ENCODE measurements at places on chromosomes 13 and 19. TPM values are rescaled to one million over a fixed set of nuclear protein-coding genes. Genes with fewer than 3 reads are reported as not detected.

DNA sequence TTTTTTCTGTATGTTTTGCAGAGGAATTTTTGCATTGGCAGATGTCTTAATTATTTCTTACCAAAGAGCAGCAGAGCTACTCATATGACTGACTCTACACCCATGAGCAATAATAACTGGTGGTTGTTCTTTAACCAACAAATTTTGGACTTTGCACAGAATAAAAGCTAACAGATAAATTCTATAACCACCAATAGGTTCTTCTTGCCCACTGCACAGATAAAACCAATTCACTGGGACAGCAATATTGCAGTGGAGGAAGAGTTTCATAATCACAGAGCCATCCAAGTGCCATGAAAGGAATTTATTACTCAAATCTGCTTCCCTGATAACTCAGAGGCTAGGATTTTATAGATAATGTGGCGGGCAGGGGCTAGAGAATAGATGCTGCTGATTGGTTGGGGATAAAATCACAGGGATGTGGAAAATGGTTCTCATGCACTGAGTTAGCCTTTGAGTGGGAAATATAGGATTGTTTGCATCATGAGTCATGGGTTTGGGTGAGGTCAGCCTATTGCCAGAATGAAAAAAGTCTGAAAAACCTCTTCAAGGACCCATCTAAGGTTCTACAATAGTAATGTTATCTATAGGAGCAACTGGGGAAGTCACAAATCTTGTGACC is 104.3 kb upstream of the PCDH17 start:
- H3K36me3 ChIP-seq, result no peaks in the 10 kb centered on the region
- no peak for DNase-seq
- H3K4me1 ChIP-seq, result no peaks in the 10 kb centered on the region
- no peak overlapping the region for H3K27ac ChIP-seq

GRCh38 chr19:43638214-43638994 is 1.2 kb downstream of the CADM4 start:
- no peak overlapping the region for H3K27ac ChIP-seq
- no peak for DNase-seq
- H3K4me1 ChIP-seq, result no peaks in the 10 kb centered on the region
- no peaks in the 10 kb centered on the region for H3K36me3 ChIP-seq
- peak overlapping the region; percentile 59 for H3K4me3 ChIP-seq

GRCh38 chr19:45340232-45340898 is at the start of gene KLC3:
Gene KLC3 (plus strand): TSS chr19:45340750. CDS start chr19:45345542, 4,792 bp downstream.
- H3K4me1 ChIP-seq, result no peaks in the 10 kb centered on the region
- no peak within 1 kb of the TSS for H3K27ac ChIP-seq
- peaks cover 29% of the 10 kb centered on the region for H3K27me3 ChIP-seq
- no peaks in the 10 kb centered on the region for H3K36me3 ChIP-seq

DNA sequence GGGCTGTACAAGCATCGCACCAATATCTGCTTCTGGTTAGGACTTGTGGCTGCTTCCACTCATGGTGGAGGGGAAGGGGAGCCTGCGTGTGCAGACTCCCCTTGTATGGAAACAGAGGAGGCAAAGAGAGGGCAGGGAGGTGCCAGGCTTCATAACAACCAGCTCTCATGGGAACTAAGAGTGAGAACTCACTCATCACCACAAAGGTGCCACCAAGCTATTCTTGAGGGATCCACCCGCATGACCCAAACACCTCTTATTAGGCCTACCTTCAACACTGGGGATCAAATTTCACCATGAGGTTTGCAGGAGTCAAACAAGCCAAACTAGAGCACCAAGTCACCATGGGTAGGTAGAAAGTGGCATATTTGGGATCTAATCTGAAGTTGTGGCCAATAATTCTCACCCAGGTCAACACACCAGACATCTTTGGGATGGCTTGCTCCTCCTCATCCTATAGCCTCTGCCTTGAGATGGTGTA is 46.4 kb downstream of the RUBCNL start:
- H3K27me3 ChIP-seq, result no peaks in the 10 kb centered on the region
- no peaks in the 10 kb centered on the region for H3K36me3 ChIP-seq
- no peaks in the 10 kb centered on the region for H3K4me1 ChIP-seq
- no peak for DNase-seq

GRCh38 chr13:38024431-38024830 is 154.9 kb upstream of the TRPC4 start:
- no peaks in the 10 kb centered on the region for H3K4me1 ChIP-seq
- H3K36me3 ChIP-seq, result no peaks in the 10 kb centered on the region
- H3K27ac ChIP-seq, result no peak overlapping the region

DNA sequence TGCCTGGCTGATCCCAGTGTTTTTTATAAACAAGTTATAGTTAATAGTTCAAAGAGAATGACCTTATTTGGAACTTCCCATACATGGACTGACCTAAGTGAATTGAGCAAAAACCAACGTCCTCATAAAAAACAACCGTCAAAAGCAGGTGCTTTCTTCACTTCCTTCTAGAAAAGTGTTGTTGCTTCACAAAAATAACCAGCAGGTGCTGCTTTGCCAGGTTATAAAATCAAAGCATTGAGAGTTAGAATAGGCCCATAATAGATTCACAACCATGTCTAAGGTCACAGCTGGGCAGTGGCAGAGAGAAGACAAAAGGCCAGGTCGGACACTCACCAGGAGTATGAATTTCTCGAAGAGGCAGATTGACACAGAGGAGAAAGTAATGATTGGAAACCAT is 9.5 kb downstream of the RUBCNL start:
- H3K4me3 ChIP-seq, result no peak overlapping the region
- H3K27me3 ChIP-seq, result no peaks in the 10 kb centered on the region
- H3K27ac ChIP-seq, result no peak overlapping the region
- no peaks in the 10 kb centered on the region for H3K36me3 ChIP-seq
- DNase-seq, result no peak

DNA sequence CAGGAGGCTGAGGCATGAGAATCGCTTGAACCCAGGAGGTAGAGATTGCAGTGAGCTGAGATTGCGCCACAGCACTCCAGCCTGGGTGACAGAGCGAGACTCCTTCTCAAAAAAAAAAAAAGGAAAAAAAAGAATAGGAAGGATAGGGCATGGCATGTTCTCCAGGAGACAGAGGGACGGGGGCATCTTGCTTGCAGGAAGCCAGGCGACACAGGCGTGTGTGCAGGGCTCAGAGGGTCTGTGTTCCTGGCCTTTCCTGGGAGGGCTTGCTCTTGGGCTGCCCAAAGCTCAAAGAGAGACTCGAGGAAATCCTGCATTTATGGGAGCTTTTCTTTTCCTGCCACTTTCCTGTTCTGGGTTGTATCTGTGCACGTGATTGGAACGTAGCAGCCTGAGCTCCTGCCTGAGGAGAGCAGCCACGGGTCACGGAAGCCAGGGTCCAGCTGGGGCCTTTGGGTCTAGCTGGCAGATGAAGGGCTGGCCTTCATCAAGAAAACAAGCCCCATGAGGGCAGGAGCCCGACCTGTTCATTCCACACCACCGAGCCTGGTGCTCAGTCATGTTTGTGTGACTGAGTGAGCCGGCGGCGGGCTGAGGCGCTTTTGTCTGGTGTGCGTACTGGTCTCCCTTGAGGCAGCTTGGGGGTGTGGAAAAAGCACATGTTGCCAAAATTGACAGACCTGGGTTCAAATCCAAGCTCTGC is 44.5 kb downstream of the CAPN12 start:
- no peak overlapping the region for H3K4me3 ChIP-seq
- peaks cover 39% of the 10 kb centered on the region for H3K4me1 ChIP-seq
- peak overlapping the region; percentile 36 for H3K27ac ChIP-seq
- H3K36me3 ChIP-seq, result peaks cover 59% of the 10 kb centered on the region

DNA sequence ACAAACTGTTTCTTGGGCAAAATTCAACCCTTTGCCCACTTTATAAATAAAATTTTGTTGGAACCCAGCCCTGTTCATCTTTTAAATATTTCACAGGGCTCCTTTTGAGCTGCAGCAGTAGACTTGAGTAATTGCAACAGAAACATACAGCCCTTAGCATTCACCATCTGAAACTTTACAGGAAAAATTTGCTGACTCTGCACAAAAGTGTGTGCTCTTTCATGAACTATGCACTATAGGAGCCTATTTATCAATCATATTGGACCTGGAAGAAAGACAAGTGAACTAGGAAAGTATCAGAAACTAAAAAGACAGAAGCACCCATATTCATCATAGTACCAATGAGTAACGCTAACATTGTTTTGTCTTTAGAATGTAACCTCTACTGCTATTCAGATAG is 406.9 kb upstream of the SLC10A2 start:
- no peaks in the 10 kb centered on the region for H3K4me1 ChIP-seq
- no peak overlapping the region for H3K27ac ChIP-seq
- H3K27me3 ChIP-seq, result no peaks in the 10 kb centered on the region
- no peak for DNase-seq
- no peak overlapping the region for H3K4me3 ChIP-seq

DNA sequence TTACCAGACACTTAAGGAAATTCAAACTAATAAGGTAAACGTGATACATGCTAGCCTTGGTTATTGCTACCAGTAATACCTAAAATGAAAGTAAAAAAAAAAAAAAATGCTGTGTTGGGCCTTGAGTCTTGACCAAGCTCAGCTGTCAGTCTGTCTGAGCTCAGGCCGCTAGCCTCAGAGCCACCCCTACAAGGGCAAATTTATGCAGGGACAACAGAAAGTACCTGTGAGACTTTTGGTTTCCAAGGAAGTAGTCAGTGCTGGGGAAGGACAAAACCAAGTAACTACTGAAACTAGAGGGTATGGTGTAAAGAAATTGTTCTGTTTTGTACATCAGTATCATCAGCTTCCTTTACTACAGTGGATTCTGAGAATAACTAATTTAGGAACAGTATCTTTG is 134.3 kb upstream of the SLITRK5 start:
- no peaks in the 10 kb centered on the region for H3K27me3 ChIP-seq
- no peaks in the 10 kb centered on the region for H3K36me3 ChIP-seq
- no peak overlapping the region for H3K4me3 ChIP-seq
- no peaks in the 10 kb centered on the region for H3K4me1 ChIP-seq
- DNase-seq, result no peak
- H3K27ac ChIP-seq, result no peak overlapping the region

GRCh38 chr13:32445461-32445860 is 17.5 kb upstream of the N4BP2L1 start:
- no peaks in the 10 kb centered on the region for H3K27me3 ChIP-seq
- H3K4me3 ChIP-seq, result no peak overlapping the region
- DNase-seq, result no peak
- H3K4me1 ChIP-seq, result peaks cover 4% of the 10 kb centered on the region

Gene RGL3
- 2.2 TPM for polyA plus RNA-seq

Gene SCAF1
- polyA plus RNA-seq, result 23.8 TPM

Gene ADGRE1
- 0.04 TPM for polyA plus RNA-seq
